ENCODE measurements at places on chromosomes 3 and 15.

- no peak for DNase-seq
Observed at GRCh38 chr3:80533553-80533952, 765.8 kb upstream of the ROBO1 start.

- DNase-seq: peak; percentile 74
Observed at GRCh38 chr3:59052803-59053411, 3.1 kb upstream of the CFAP20DC start.

DNA sequence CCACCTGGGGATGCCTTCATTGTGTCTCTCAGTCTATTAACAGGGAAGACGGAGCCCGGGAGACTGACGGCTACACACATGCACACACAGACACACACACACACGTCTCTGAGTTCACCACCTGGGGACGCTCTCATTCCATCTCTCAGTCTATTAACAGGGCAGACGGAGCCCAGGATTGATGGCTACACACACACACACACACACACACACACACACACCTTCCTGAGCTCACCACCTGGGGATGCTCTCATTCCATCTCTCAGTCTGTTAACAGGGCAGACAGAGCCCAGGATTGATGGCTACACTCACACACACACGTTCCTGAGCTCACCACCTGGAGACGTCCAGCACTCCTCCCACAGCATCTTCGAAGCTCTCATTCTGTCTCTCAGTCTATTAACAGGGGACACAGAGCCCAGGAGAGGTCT is 143.9 kb downstream of the OR4M2 start:
- DNase-seq: no peak

DNA sequence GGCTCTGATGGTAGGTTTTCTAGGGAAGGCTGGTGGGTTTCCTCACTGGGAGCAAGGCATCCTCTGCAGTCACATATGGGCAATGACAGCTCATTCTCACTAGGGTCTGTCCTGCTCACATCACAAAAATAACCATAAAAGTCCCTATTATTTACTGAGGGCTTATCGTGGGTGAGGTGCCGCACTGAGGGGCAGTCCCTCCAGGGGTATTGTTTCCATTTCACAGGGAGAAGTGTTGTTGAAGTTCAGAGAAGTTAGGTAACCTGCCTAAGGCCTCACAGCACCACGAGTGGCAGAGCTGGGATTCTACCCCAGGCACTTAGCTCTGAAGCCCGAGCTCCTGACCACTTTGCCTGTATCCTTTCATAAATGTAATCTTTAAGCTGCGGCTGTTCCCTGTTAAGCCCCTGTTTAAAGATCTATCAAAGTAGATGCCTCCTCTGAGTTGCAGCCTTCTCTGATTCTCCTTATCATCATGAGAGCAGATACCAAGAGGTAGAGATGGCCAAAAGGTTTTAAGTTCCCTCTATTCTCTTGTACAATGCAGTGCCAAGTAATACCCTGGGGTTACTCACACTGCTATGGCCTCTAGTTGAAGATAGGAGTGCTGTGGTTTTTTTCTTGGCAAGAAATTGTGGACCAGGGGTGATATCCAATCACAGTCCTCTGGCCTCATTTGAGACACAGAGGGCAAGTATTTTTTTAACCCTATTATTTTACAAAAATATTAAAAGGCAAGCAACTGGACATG is 107.0 kb downstream of the RPLP1 start:
- DNase-seq: peak; percentile 25

GRCh38 chr3:86797946-86798345 is 193.0 kb downstream of the VGLL3 start:
- no peak for DNase-seq

DNA sequence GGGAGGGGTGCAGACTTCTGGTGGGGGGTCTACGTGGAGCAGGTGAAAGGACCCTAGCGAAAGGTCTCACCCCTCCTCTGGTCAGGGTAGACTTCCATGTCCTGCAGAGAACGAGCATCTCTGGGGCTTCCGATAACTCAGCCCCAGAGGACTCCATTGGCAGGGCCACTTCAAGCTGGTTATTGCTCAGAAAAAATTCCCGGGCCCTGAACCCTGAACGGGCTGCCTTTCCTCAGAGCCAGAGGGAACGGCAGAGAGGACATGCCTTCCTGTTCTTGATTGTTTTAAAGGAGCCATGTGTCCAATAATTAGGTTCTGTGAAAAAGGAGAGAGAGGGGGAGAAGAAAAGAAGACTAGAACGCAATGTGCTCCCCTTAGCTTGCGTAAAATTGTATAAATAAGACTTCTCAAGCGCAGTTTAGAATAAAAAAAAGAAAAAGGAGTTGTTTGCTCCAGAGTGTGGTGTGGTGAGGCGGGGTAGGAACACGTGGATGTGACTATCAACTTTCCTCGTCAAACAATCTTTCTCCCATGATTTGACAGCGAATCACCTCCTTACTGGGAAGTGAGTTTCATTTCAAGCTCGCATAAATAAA is 193.4 kb upstream of the UBE2E1 start:
- peak; percentile 38 for DNase-seq

- DNase-seq: no peak
Observed at GRCh38 chr15:65208647-65209046, 2.6 kb downstream of the CILP start.

DNA sequence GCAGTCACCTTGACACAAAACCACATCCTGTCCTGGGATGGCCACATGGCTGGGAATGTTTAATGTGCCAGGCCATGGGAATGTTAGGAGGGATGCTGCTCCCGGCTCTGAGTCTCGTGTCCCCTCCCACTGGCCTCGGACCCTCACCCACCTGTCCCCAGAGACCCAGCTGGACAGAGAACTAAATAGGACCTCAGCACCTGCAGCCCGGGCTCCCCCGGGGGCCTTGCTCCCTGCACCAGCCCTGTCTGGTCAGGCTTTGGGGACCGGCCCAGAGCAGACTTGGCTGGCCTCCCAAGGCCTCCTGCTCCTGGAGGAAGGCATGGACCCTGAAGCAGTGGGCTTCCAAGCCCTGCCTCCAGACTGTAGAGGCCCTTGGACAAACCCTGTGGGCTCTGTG is 100.0 kb upstream of the IQSEC1 start:
- no peak for DNase-seq

GRCh38 chr3:169627073-169627472 is 36.4 kb downstream of the MECOM start:
- DNase-seq: no peak

GRCh38 chr3:6580808-6581207 is 280.1 kb upstream of the GRM7 start:
- no peak for DNase-seq

DNA sequence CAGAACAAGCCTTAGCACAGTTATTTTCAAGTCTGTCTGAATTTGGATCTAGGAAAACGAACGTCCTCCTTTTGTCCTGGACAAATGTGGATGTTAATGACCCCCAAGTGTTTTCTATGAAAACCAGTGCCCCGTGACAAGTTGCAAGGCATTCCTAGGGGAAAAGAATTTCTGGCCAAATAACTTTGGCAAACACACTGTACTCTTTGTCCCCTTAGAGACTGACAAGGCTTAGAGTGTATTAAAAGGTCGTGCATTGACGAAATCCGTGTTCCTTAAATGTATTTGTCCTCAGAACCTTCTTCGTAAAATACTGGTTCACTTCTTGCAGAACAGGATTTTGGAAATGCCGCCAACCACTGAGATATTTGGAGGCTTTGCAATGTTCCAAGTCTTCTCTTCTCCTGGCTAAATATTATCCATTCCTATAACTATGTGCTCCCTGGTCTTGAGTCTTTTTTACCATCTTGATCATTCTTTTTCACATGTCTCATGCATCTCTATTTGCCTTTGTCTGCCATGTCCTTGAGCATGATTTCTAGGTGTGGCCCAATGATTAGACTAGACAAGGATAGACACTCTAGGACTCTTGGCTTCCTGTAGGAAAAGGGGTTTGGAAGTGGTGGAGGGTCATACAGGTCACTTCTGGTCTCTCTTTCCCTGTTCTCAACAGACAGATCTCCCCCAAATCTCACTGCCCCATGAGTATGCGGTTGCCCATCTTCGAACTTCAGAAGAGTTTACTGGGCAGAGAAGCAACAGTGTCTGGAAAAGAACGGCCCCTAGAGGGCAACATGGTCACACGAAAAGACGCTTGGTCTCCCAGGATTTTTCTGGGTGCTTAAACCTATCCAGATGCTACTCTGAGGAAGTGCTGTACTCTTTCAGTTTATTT is 117.5 kb downstream of the EDEM1 start:
- peak; percentile 45 for DNase-seq

DNA sequence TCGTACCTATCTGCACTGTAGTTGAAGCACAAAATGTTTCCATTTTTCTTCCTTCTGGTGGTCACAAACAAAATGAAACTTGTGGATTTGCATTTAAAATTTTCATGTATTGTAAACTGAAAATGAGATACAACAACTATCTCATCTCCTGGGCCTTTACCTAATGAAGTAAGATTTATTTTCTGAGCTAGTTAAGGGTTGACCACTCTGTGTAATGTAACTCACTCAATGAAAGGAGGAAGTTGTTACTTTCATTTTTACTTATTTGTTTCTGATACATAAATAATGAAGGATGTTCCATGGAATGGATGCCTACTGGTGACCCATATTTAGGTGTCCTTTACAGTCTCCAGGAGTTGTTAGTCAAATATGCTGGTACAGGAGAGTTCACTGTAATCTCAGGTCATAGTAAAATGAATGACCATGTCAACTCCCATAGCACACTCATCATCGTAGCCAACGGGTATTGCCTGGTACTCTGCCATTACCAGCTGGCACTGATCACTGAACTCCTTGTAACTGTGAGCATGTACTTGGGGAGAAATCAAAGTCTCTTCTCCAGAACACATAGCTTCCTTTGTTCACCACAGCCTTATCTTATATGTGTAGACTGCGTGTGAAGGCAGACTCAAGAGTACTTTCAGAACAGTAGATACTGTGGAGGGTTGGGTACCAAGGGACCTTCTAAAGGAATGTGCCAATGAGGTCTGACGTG is 474.2 kb upstream of the ROBO2 start:
- no peak for DNase-seq

GRCh38 chr3:77913524-77914174 is 873.8 kb downstream of the ROBO2 start:
- no peak for DNase-seq

GRCh38 chr3:126394977-126395321 is 240 bp downstream of the CFAP100 start:
- no peak for DNase-seq

DNA sequence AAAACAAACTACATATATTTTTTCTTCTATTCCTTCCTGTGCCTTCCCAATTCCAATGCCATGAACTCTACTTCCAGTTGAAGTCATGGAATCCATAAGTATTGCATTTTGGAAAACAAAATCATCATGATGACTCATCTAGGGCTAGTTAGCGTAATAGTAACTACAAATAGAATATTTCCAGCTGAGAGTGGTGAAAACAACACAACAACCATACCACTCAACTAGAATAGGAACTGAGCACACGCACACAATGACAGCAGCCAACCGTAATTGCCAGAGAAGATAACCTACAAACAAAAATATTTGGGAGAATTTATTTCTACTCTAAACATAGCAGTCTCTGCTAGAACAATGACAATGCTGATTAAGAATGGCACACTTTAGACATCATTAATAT is 225.9 kb downstream of the FGF12 start:
- DNase-seq: no peak

Data from cardiac fibroblast (primary cell).